ENCODE measurements at places on chromosomes 2 and 18.

DNA sequence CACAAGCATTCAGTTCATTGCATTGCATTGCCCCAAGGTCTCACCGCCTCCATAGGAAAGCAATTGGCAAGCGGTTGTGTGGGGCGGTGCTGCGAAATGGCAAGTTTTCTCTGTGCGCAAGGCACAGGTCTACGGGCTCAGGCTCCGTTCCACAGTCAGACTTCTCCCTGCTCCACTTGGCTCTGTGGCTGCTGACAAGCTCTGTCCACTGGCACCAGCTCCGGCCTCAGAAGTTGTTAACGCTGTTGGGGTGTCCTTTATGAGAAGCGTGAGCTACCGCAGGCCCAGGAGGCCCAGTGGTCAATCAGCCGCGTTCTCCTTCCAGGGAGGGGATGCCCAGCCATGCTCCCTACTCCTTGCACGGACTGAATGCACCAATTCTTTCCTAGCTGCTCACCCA, 87.0 kb upstream of the GATA6 start:
- no peak for DNase-seq

GRCh38 chr2:159614534-159615366, 1.6 kb downstream of the BAZ2B start:
- no peak for DNase-seq

DNA sequence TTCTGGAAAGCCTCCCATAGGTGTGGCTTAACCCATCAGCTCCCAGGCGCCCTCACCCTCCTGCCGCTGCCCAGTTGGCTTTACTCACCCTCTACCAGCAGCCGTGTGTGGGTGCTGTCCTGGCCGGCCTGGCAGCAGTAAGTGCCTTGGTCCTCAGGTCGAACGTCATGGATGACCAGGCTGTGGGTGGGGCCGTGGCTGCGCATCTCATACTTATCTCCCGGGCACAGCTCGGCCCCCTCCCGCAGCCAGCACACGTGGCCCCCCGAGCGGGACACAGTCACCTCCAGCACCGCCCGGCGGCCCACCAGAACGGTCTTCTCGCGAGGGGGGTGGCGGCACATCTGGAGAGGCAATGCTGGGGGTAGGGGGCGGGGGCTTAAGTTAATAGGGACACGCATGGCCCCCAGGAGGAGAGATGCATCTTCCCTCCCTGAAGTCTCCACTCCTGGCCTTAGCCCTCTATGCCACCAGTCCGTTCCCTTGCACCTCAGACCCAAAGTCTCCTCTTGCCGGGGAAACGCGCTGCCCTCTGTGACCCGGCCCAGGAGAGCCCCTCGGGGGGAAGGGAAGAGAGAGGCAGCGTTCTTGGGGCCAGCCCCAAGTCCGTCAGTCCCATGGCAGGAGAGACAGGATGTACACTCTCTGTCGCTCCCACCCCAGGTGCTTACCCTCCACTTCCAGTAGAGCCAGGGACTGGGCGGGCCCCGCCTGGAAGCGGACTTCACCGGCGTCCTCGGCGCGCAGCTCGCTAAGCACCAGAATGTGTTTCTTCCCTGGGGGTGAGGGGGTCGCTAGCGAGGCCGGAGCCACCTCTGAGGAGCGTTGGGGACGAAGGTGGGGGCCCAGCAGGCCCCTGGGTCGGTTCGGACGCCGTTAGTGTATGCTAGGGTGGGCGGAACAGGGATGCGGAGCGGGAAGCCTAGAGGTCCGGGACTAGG, 7.9 kb downstream of the TMEM198 start:
- DNase-seq: peak; percentile 52

DNA sequence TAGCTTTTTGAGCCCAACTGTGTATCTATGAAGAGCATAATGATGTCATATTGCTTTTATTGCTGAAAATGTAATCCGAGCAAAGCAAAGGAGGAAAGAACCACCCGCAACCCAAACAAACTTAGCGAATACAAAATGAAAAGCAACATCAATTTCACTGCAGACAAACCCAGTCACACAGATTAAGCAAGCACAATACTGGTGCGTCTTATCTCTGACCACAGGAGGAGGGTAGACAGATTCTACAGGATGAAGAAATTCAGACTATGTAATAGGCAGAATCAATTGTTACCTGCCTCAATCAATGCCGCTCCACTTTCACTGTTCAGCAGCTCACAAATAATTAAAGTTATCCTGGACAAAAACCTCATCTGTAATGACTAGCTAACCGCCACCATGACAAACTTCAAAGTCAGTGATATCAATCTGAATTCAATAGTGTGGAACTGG, 115.5 kb upstream of the SP3 start:
- DNase-seq: no peak

DNA sequence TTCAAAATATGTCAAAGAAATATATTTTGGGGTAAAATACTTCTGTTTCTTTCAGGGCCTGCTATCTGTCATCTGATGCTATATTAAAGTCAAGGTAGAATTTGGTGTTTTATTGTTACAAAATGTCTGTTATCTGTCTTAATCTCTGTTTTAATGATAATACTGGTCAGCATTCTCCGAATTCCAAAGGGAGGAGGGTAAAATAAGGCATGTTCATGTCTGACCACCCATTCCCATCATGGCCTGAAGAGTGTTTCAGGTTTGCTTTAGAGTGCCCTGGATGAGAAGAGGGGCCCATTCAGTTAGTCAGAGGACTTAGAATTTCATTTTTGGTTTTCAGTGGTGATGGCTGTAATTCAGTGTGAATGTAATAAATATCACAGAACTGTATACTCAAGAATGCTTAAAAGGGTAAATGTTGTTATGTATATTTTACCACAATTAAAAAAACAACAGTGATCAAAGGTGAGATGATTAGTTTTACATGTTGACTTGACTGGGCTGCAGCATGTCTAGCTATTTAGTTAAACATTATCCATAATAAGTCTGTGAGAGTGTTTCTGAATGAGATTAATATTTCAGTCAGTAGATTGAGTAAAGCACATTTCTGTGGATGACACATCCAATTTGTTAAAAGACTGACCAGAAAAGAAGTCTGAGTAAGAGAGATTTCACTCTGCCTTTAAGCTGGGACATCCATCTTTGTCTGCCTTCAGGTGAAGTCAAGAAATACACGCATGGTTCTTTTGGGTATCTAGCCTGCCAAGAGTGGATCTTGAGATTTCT, 467.9 kb upstream of the SYT4 start:
- no peak for DNase-seq

Data from A549 (cell line).